ENCODE measurements at places on chromosomes 4 and X.

- no peak for DNase-seq
Measured at GRCh38 chr4:129328162-129328561, 232.2 kb downstream of the C4orf33 start.

DNA sequence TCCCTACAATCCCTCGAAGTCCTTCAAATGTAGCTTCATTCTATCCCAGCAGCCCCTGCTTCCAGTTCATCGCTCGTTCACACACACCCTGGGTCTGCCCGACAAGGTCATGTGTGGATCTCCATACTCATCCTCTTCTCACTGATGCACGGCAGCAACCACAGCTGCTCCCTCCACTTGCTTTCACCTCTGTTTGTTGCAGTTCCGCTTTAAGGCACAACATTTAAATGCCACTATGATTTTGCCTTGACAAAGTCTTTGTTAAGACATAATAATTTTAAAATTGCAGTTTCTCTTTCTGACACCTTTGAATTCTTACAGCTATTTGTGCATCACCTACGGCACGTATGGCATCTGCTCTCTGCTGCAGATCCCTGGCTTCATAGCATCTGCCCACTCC lies 1.8 kb downstream of the ODAPH start:
- DNase-seq = no peak

DNA sequence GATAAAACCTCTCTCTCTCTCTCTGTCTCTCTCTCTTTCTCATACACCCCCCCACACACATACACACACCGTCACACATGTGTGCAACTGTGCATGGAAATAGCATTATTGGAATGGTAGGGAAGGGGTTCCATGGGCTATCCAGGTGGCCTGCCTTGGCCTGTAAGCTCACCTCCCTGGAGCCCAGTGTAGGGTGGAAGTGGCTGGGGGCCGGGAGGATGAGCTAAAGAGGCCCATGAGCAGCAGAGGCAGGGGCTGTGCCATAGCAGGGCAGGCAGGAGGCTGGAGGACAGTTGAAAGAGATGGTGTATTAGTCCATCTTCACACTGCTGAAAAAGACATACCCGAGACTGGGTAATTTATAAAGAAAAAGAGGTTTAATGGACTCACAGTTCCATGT lies 74.2 kb downstream of the CYTL1 start:
- no peak for DNase-seq

DNA sequence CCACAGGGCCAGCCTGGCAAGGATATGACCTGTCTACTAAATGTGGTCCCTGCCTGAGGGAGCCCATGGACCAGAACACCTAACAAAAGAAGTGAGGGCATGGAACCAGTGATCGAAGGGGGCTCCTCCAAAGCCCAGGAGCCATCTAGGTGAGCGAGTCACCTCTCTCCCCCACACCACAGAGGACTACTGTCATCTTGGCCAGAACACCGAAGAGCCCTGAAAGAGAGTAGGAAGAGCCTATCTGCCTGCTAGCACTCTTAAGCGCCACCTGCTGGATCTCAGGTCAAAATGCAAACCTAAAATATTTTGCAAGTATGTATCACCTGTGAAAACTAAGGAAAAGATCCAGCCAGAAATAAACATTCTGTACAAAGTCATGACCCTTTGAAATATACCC lies 137.9 kb upstream of the ZXDB start:
- no peak for DNase-seq

- no peak for DNase-seq
Measured at GRCh38 chrX:10608099-10608498, 12.3 kb downstream of the MID1 start.

DNA sequence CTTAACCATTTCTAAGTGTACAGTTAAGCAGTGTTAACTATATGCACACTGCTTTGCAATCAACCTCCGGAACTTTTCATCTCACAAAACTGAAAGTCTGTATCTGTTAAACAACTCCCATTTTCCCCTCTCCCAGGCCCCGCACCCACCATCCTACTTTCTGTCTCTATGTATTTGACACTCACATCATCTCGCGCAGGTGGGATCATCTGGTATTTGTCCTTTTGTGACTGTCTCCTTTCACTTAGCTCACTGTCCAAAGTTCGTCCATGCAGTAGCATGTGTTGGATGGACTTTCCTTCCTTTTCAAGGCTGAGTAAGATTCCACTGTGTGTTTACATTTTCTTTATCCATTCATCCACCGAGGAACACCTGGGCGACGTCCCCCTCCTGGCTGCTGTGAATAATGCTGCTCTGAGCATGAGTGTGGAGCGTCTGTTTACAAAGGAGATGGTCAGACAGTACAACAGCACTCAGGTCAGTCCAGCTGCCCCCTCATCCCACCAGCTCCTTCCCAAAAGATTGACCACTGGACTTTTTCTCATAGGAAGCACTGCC lies 39.8 kb downstream of the DCTD start:
- DNase-seq = no peak

DNA sequence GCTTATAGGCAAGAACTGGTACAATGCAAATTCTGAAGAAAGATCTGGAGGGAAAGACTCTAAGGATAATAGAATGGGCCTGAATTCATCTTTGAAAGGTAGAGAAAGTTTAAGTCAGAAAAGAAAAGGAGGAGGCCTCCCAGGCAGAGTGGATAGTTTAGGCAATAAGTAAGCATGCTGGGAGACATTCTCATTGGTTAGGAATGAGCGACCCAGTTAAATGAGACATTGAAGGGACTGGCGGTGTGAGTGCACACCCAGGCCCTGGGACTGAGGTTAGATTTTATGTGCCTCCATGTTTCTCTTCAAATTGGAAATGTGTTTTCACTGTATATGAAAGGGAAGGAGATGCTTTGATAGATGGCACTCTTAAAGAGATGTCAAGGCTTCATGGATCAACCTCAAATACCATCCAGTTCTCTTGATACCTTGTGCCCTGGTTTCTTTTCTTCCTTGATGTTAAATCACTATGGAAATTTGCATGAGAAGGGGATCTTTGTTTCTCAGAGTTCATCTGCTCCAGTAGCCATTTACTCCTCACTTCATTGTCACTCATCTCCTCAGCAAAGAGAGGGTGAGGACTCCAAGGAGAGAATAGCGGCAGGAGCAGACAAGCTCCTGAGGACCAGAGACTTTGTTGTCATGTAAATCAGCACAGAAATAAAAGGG lies 584.2 kb upstream of the INTU start:
- DNase-seq = no peak

DNA sequence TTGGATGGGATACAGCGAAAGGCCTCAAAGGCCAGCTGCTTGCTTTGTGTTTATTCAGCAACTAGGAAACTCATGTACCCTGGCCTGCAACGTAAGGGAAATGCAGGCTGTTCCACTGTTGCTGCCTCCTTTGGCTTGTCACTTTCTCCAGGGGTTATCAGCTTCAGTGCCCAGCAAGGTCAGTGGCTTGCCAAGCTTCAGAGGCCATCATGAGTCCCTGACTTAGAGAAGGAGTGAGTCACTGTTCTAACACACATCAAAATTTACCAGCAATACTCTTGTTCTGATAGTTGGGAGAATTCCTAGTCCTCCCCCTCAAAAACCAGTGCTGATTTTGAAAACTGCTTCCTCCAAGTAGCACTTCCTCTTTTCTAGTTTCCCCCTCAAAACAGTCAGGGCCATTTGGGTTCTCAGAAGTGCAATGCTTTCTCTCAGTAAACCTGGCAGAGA lies 250.8 kb downstream of the ARHGAP24 start:
- DNase-seq = no peak

DNA sequence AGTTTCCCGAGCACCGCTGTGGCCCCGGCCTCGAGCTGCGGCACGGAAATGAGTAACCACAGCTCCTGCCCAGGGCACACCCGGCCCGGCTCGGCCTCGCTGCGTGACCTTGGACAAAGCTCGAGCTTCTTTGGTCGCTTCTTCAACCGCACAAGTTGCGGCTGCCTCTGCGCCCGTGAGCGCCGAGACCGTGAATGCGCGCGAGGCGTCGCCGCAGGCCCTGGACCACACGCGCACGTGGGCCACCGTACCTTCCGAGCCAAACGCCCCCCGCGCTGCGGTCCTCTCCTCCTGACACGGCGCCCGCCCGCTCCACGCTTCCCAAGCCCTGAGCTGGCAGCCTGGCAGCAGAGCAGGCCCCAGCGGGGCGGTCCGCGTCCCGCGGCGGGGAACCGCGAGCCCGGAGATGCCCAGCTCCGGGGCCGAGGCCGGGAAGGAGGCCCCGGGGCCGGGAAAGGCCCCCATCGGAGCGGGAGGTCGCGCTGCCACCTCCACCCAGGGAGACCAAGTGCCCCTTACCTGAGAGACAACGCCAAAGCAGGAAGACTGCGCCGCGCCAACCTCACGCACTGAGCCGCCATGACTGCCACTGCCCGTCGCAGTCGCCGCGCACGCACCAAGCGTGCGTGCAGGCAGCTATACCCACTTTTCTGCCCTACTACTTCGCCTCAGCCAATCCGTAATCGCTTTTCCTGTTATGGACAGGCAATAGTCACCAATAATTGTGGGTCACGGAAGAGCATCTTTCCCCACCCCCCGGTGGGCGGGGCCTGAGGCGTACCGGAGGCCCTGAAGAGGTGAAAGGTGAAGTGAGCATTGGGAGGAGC lies at the start of gene GRPEL1:
TSS of gene GRPEL1 (minus strand) at position 613 of the 827 bp plus-strand sequence. CDS start at position 581, 32 bp downstream.
- DNase-seq = peak; percentile 97

DNA sequence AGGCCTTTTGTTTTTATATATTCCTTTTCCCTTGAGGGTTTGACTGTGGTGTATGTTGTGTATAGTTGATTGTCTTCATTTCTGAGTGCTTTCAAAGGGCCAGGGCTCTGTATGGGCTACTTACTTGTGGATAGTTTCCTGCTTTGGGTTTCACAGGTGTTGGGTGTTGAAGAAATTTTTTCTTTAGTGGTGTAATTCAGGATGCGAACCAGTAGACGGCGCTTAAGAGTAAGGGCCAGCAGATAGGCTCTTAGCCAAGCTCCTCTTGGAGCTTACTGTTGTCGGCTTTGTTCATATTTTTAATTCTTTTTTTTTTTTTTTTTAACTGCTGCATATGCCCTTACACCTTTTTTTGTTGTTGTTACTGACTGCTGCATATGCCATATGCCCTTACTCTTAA lies 276.3 kb upstream of the GALNT7 start:
- DNase-seq = no peak

DNA sequence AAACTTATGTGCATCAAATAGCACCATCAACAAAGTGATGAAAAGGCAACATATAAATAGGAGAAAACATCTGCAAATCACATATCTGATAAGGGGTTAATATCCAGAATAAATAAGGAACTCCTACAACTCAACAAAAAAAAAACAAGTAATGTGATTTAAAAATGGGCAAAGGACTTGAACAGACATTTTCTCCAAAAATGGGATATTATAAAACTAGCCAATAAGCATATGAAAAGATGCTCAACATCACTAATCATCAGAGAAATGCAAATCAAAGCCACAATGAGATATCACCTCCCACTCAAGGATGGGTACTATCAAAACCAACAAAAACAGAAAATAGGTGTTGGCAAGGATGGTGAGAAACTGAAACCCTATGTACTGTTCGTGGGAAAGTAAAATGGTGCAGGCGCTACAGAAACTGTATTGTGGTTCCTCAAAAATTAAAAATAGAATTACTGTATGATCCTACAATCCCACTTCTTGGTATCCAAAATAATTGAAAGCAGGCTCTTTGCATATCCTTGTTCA lies 2.4 kb downstream of the DNAJB14 start:
- no peak for DNase-seq

- DNase-seq = no peak
Measured at GRCh38 chr4:4542774-4543485, 1.1 kb upstream of the STX18 start.

DNA sequence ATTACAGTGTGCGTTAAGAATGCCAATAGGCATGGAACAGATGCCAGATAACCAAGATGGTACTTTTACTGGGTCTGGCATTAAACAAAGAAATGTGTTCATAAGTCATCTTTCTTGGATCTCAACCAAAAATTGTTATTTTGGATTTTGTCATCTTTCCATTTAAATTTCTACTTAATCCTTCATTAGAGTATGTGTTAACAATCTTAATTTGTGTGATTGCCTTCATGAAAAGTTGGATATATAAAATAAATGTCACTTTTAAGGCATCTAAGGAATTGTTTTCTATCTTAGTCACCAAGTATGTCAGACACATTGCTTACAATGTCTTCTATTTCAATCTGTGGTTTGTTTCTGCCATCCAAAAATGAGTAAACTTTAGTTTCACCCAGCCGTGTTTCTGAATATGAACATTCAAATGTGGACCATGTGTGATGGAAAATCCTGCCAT lies 87.5 kb downstream of the PALLD start:
- DNase-seq = no peak

- DNase-seq = no peak
Measured at GRCh38 chrX:97387004-97387403, 503.3 kb downstream of the RPA4 start.

DNA sequence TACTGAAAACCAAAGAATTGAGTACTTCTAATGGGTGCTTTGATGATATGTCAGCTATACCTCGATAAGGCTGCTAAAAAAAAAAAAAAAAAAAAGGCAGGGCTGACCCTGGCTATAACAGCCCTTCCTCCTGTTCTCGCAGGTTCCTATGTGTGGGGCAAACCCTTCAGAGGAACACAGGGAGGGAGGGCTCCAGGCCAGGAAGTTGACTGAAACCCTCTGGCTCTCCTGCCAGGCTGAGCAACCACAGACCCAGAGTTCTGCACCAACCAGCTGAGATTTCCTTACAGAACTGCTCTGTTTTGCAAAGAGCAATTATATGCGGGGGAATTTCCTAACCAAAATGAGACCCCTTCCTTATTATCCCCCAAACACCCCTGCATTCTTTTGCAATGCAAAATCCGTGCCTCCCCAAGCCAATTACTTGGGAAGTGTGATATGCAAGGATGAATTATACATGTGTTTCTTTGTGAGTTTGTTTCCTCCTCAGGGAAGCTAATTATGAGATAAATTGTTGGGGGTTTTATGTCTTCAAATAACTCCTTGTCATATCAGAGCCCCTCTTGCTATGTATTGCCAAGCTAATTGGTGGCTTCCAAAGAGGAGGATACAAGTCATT lies 45.6 kb downstream of the PDHA1 start:
- no peak for DNase-seq

DNA sequence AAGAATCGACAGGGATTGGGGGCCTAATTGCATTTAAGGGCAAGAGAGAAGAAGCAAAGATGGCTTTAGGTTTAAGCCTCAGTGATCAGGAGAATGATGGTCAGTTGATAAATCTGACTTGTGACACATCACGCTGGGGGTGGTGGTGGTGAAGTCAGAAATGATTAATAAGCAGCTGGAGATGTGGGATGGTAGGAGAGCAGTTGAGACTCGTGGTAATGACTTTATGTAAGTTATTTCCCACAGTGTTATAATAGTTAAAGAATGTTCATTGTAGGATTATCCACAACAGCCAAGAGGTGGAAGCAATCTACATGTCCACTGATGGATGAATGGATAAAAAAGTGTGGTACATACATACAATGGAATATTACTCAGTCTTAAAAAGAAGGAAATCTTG lies 178.9 kb upstream of the GPC4 start:
- DNase-seq = no peak

DNA sequence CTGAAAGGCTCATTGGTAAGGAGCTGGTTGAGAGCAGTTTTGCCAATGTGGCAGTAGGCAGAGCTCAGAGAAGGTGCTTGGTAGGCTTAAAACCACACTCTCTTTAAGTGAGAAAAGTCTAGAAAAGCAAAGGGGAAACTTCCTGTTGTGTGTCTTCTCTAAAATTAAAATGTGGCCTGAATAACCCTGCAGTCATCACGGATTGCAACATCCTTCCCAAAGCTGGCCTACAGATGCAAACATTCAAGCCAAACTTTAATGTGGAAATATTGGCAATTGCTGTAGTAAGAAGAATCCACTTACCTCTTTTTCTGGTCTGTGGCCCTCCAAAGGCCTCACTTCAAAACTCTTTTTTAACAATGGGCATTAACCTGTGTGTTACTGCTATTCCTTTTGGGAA lies 348.5 kb downstream of the OPHN1 start:
- DNase-seq = no peak

Measured in HuH-7.5 (cell line).